ENCODE measurements at places on chromosomes 1 and 21. TPM values are rescaled to one million over a fixed set of nuclear protein-coding genes. Genes with fewer than 3 reads are reported as not detected.

DNA sequence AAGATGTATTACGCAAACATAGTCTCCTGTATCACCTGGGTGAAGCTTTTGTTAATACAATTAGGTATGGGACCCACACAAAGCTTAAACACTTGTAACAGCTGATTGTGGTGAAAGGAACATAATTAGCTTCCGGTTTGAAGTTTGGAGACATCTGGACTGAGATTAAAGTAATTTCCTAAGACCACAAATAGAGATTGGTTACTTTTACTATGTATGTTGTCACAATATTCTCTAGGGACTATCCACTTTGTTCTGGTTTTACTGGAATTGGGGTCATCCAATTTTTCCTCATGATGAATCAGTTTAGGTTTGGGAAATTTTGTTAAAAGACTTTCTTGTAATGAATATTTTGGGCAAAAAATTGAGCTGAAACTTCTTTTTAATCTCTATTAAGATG is 71.8 kb upstream of the SAMSN1 start:
- DNase-seq = no peak

DNA sequence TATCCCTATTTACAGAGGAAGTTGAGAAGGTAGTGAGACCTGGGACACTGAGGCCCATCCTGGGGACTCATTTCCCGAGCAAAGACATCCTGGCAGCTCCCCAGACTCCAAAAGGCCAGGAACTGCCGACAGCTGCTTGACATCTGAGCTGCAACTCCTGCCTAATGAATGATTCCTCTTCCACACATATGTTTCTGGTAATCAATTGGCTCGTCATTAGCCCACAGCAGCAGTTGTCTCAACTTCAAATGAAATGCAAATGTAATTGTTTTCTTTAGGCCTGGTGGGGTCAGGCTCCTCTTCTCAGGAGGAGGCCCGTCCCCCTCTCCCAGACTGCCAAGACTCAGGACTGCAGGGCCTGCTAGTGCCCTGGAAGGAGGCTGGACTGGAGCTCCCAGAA is 61.8 kb upstream of the DISP3 start:
- peak; percentile 50 for DNase-seq

- no peak for DNase-seq
These were observed 100.1 kb upstream of the C1orf174 start for GRCh38 chr1:3999941-4000735.

- DNase-seq = no peak
These were observed 8.3 kb downstream of the DNAI4 start for GRCh38 chr1:66916320-66916719.

GRCh38 chr21:23664193-23664694 is 1943.0 kb downstream of the MRPL39 start:
- no peak for DNase-seq

GRCh38 chr1:206534552-206534951 is 27.2 kb downstream of the RASSF5 start:
- DNase-seq = no peak

DNA sequence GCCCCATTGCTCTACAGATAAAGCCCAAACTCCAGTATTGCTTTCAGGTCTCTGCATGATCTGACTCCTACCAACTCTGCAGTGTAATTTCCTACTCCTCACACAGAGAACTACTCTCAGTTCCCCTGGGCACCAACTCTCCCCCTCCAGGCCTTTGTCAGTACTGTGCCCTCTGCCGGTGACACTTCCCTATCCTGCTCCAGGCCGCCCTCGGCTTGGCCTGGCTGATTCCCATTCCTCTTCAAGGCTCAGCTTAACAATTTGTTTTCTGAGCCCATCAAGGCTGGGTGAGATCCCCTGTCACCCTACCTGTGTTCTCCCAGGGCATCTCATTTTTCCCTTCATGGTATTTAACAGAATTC is 2.6 kb downstream of the SLAMF8 start:
- DNase-seq = peak; percentile 50

GRCh38 chr21:34282223-34282622 is 81.6 kb upstream of the KCNE2 start:
- no peak for DNase-seq

DNA sequence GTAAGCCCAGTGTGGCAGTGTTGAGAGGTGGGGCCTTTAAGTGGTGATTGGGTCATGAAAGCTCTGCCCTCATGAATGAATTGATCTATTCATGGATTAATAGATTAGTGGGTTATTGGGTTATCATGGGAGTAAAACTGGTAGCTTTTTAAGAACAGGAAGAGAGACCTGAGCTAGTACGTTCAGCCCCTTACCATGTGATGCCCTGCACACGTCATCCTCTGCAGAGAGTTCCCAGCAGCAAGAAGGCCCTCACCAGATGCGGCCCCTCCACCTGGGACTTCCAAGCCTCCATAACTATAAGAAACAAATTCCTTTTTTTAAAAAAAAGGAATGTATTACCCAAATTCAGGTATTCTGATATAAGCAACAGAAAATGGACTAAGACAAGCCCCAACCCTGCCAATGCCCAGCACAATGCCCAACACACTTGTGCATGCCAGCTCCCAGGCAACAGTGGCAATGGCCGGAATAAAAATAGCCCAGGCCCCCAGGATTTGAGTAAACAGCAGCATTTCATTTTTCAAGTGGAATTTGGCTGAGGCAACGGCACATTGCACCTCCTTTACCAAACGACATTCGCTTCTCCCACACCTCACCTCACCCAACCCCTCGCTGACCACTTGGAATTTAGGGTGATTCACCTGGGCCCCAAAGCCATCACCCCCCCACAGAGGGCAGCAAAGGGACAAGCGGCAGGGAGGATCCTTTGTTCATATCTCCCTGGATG is 215.9 kb downstream of the TOMM20 start:
- DNase-seq = peak; percentile 51

DNA sequence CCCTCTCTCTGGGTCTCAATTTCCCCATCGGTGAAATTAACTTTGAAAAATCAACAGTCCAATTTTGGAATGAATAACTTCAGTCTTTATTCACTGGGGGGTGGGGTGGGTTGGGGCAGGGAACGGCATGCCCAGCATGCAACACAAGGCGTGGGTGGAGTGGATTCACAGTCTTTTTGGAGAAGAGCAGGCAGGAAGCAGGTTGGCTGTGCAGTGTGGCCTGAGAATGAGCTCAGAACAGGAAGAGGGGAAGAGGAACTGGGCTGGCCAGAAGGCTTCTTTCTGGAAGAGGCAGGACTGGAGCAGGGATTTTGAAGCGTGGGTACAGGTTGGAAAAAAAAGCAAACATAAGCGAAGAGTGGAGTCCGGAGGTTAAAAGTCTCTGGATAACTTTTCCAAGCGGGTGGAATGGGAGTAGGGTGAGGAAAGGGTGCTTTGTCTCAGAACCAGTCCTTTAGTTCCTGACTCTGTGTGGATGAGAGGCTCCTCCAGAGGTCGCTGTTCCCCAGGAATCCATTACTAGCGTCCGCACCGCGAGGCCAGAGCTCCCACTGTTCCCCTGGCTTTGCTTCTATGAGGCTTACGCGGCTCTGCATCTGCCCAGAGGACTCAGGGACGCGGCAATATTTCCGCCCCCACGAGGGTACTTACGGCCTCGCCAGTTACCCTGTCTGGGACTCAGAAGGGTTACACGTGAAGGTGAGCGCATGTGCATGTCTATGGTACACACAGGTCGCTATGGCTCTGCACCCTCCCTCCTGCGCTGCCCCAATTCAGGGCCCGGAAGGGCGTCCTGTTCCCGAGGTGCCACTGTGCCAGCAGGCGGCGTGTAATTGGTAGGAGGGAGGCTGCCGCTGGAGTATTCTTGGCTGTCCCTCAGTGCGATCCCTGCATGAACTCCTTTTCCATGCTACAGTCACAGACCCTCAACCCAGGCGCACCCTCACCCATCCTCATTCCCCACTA is 5.5 kb upstream of the FOXD2 start:
- peak; percentile 72 for DNase-seq

- no peak for DNase-seq
These were observed 61.9 kb upstream of the C1orf21 start for GRCh38 chr1:184324972-184325371.

- DNase-seq = no peak
These were observed 124.0 kb downstream of the SYT2 start for GRCh38 chr1:202586018-202586821.

- peak; percentile 77 for DNase-seq
These were observed 83.6 kb upstream of the SLC25A33 start for GRCh38 chr1:9455487-9456234.

GRCh38 chr1:155989242-155990004 is 11.1 kb upstream of the ARHGEF2 start:
- peak; percentile 80 for DNase-seq

DNA sequence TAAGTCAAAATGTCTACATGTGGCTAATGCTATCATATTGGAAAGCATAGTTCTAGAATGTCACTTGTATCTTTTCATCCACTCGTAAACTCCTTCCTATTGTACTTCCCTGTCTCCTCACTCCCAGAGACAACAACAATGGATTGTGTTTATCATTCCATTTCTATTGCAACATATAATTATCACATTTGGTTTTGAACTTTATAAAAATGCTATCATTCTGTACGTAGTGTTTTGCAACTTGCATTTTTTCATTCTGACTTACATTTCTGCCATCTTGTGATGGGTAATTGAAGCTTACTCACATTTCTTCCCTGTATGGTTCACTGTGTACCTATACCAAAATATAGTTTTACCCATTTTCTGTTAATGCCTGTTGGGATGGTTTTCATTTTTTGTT is 14.5 kb upstream of the CSF3R start:
- DNase-seq = no peak

Gene MYOCOS
- not detected for total RNA-seq
